ENCODE measurements at places on chromosomes 5 and 9. TPM values are rescaled to one million over a fixed set of nuclear protein-coding genes. Genes with fewer than 3 reads are reported as not detected.

- no peaks in the 10 kb centered on the region for H3K36me3 ChIP-seq
- H3K27me3 ChIP-seq = peaks cover 2% of the 10 kb centered on the region
- no peak overlapping the region for H3K4me3 ChIP-seq
- H3K27ac ChIP-seq = no peak overlapping the region
- peaks cover 10% of the 10 kb centered on the region for H3K4me1 ChIP-seq
- DNase-seq = no peak
Measured at GRCh38 chr9:7615344-7615743, 184.2 kb downstream of the DMAC1 start.

DNA sequence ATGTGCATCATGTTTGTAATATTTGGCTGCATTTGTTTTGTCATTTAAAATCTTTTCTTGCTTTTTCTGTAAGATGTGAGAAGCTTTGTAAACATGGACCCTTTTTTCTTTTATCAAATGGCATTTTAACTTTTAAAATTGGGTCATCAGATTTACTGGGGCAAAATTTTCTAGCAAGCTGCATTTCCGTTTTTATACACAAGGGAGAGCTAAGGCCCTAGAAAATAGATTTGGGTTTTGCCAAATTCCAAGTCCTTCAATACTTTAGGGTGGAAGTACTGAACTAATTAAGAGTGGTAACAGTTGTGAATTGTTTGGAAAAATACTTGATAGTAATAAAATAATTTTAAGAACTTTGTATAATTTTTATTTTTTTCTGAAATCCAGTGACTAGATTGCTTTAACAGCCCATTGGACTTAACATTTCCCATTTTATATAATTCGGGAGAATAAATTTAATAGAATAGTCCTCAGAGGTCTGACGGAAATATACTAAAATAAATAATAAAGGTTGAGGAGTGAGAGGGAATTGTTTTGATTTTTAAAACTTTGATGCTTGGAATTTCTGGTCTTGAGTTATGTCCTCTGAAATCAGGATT, 117.4 kb downstream of the SMARCA2 start:
- H3K27me3 ChIP-seq = no peaks in the 10 kb centered on the region
- no peak overlapping the region for H3K4me3 ChIP-seq
- DNase-seq = no peak
- H3K4me1 ChIP-seq = peaks cover 7% of the 10 kb centered on the region

- no peak overlapping the region for H3K4me3 ChIP-seq
- H3K4me1 ChIP-seq = no peaks in the 10 kb centered on the region
- no peak overlapping the region for H3K27ac ChIP-seq
- no peaks in the 10 kb centered on the region for H3K27me3 ChIP-seq
- no peak for DNase-seq
Measured at GRCh38 chr5:19928562-19929421, 59.2 kb downstream of the CDH18 start.

DNA sequence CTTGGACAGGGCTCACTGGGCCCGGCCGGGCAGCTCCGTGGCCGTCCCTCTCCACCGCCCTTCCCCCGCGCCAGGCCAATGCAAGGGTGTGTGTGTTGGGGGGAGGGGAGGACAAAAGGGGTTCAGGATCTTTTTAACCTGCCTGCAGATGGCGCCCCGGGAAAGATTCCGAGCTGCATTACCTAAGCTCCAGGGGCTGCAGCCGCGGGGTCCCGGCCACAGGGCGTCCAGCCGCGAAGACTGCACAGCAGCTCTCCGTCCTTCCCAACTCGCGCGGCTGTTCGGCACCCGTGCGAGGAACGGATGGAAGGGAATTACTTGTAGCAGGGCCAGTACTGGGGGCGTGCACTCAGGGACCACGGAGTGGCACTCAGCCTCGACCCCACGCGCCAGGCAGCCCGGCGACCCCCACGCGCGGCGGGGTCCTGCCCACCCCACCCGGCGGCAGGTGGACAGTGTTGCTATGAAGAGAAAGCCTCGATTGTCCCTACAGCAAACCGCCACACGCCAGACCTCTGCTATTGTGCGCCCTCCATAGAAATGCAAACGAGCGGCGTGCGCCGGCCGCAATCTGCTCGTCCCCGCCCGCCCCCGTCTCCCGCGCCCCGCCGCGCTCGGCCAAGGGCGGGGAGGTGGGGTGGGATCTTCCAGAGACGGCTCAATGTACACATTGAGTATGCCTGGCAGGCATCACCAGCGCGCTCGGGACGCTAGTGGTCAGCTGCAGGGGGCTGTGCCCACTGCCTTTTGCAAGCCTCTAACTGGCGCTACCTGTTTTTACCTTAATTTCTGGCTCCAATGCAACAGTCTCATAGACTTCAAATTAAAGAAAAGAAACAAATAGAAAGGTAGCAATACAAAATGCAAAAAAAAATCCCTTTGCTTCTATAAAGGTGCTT, 796 bp upstream of the GADD45G start:
- H3K36me3 ChIP-seq = peaks cover 10% of the 10 kb centered on the region
- H3K27me3 ChIP-seq = peaks cover 21% of the 10 kb centered on the region
- H3K4me3 ChIP-seq = peak overlapping the region; percentile 89

DNA sequence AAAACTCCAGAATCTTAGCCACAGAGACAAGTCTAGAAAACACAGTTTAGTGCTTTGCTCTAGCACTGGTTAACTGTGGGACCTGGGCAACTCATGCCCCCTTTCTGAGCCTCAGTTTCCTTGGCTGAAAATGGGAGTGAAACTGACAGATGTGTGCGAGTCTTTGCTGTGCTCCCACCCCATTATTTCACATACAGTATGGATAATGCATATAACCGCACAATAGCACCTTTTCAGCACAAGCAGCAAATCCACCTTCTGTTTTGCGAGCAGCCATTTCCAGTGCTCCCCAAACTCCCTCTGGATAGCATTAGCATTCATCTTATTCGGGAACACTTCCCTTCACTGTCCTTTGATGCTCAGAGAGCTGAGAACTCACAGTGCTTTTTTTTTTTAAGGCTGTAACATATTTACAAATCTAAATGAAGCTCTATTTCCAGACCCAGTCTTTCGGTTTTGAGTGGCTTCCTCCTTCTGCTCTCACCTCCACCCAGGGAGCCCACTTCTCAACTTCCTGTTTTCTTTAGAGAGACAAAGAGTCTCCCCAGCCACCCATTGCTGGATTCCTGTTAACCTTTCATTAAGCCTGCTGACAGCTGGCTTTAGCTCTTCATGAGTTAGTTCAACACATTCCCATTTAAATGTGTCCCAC, 49.2 kb downstream of the TIMD4 start:
- peak overlapping the region; percentile 43 for H3K4me3 ChIP-seq
- H3K27me3 ChIP-seq = no peaks in the 10 kb centered on the region
- peaks cover 42% of the 10 kb centered on the region for H3K36me3 ChIP-seq
- no peak for DNase-seq
- H3K27ac ChIP-seq = peak overlapping the region; percentile 77

GRCh38 chr5:122183098-122183787, 53.9 kb downstream of the ZNF474 start:
- H3K36me3 ChIP-seq = no peaks in the 10 kb centered on the region
- no peak overlapping the region for H3K4me3 ChIP-seq
- no peak overlapping the region for H3K27ac ChIP-seq
- H3K4me1 ChIP-seq = no peaks in the 10 kb centered on the region

DNA sequence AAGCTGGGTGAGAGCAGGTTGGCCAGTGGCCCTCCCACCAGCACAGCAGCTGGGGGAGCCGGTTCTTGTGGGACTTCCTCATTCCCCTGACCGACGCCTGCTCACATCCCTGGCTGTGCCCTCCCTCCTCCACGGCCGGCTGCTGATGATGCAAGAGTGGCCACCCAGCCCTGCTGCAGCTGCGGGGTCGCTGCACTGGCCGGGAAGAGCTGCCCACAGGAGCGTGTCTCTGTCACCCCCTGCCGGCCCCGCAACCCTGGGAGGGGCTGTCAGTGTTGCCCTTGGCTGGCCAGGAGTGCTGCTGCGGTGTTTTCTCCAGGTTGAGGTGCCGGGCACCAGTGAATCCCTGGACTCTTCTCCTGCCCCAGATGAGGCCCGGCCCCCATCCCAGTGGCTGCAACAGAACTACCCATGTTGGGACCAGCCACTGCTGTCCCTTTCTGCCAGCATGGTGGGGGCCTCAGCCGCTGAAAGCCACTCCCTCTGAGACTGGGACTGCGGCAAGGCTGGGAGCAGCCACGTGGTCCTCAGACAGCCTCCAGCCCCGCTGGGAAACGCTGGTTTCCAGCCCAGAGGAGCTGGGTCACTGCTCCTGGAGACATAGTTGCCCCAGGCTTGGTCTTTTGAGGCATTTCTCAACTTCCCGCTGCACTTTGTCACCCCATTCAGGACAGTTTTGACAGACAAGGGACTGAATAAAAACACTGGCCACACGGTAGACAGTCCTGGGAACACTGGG, 739 bp downstream of the CARD9 start:
- H3K27ac ChIP-seq = no peak overlapping the region
- H3K4me1 ChIP-seq = peaks cover 2% of the 10 kb centered on the region
- H3K36me3 ChIP-seq = peaks cover 1% of the 10 kb centered on the region
- no peaks in the 10 kb centered on the region for H3K27me3 ChIP-seq

DNA sequence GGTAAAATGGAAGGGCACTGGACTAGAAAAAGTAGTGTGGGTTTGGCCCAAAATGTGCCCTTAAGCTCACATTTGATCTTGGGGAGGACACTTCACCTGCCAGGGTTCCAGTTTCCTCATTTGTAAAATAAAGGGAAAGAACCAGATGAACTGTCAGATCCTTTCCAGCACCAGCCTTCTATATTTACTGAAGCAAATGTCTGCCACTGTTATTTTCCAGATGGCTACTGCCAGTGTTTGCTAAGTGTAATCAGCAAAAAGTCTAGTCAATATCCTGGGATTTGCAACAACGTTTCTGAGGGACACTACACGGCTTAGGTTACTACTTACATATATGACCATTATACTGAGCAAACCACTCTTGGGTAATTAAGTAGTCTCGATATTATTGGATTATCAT, 340.3 kb downstream of the KCNN2 start:
- no peaks in the 10 kb centered on the region for H3K27me3 ChIP-seq
- no peak overlapping the region for H3K4me3 ChIP-seq
- H3K4me1 ChIP-seq = no peaks in the 10 kb centered on the region

GRCh38 chr5:6350277-6351090, 27.9 kb downstream of the MED10 start:
- peaks cover 2% of the 10 kb centered on the region for H3K36me3 ChIP-seq
- H3K27me3 ChIP-seq = no peaks in the 10 kb centered on the region
- H3K4me1 ChIP-seq = peaks cover 4% of the 10 kb centered on the region
- H3K27ac ChIP-seq = no peak overlapping the region

Gene CDO1
- 0.54 TPM for total RNA-seq

DNA sequence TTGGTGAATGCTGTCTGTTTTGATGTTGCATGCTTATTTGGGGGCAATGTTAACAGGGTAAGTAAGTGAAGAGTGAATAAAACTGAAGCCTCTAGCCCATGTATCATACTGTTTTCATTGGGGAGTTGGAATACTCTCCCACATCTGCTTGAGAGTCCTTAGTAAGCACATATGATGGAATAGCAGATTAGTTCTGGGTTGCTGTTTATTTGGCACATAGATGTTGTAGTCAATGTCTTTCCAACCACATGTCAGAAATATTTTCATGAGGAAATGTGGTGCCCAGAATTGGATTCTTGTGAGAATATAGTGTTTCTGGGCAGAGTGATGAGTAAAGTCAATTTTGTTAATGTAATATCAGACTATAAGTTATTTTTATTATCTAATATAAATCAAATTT, 611.7 kb upstream of the FTMT start:
- no peak overlapping the region for H3K27ac ChIP-seq
- DNase-seq = no peak
- no peaks in the 10 kb centered on the region for H3K36me3 ChIP-seq
- H3K4me3 ChIP-seq = no peak overlapping the region
- H3K27me3 ChIP-seq = no peaks in the 10 kb centered on the region

DNA sequence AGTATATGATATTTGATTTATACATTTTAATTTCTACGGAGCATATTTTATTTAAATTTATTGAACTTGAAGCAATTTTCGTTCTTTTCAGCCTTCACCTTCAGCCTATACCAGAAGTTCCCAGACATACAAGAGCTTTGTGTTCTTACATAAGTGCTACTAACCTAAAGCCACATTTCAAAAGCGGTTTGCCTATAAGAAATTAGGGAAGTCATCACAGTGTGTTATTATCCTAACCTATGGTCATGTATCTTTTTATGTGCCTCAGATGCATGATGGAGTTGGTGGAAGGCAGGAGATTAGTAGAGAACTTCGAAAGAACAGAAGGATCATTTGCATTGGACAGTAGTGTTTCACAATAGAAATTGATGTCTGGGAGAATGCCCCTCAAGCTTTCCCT, 3.1 kb downstream of the KIF2A start:
- H3K36me3 ChIP-seq = peaks cover 40% of the 10 kb centered on the region
- H3K27me3 ChIP-seq = no peaks in the 10 kb centered on the region
- DNase-seq = no peak
- peaks cover 59% of the 10 kb centered on the region for H3K4me1 ChIP-seq
- H3K4me3 ChIP-seq = peak overlapping the region; percentile 35
- H3K27ac ChIP-seq = no peak overlapping the region

GRCh38 chr5:157828944-157829639, 29.9 kb downstream of the CLINT1 start:
- peaks cover 6% of the 10 kb centered on the region for H3K36me3 ChIP-seq
- no peak for DNase-seq
- peaks cover 13% of the 10 kb centered on the region for H3K4me1 ChIP-seq
- H3K4me3 ChIP-seq = no peak overlapping the region
- H3K27me3 ChIP-seq = no peaks in the 10 kb centered on the region
- no peak overlapping the region for H3K27ac ChIP-seq

GRCh38 chr5:180120237-180121101, 48.9 kb upstream of the RNF130 start:
- no peaks in the 10 kb centered on the region for H3K4me1 ChIP-seq
- no peak for DNase-seq
- no peak overlapping the region for H3K27ac ChIP-seq
- no peak overlapping the region for H3K4me3 ChIP-seq
- H3K27me3 ChIP-seq = peaks cover 17% of the 10 kb centered on the region
- H3K36me3 ChIP-seq = no peaks in the 10 kb centered on the region

DNA sequence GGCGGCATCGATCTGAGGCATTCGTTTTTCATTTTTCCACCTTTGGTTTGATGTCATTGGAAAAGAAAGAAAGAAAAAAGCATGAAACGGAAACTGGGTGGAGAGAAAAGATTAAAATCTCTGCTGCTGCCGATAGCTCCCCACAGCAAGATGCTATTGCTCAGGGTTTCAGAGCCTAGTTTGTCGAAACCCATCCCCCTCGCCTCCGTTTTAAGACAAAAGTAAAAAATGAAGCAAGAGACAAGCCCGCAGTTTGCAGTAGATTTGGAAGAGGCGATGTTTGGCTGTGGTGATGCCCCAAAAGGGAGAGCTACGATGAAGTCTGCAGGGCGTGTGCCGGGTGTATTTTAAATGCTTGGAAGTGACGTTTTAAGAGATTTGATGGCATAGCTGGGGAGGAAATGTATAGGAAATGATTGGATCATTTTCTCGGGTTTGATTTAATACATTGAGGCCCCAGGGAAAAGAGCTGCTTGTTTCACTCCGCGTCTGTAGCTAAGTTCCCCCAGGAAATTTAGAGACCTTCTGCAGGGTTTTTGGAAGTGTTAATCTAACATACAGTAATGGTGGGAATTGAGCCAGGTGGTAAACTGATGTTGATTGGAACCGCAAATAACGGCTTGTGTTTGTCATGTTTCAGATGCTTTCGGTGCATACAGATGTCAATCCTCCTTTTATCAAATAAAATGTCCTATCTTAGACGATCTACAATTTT, 909 bp downstream of the NDFIP1 start:
- peak overlapping the region; percentile 95 for H3K4me3 ChIP-seq
- DNase-seq = no peak
- H3K27me3 ChIP-seq = no peaks in the 10 kb centered on the region
- peaks cover 61% of the 10 kb centered on the region for H3K4me1 ChIP-seq

- no peak overlapping the region for H3K27ac ChIP-seq
- no peak overlapping the region for H3K4me3 ChIP-seq
- H3K27me3 ChIP-seq = no peaks in the 10 kb centered on the region
- H3K4me1 ChIP-seq = no peaks in the 10 kb centered on the region
Measured at GRCh38 chr5:132839426-132840301, 9.2 kb upstream of the SHROOM1 start.
